ENCODE measurements at places on chromosomes 7 and 10.

DNA sequence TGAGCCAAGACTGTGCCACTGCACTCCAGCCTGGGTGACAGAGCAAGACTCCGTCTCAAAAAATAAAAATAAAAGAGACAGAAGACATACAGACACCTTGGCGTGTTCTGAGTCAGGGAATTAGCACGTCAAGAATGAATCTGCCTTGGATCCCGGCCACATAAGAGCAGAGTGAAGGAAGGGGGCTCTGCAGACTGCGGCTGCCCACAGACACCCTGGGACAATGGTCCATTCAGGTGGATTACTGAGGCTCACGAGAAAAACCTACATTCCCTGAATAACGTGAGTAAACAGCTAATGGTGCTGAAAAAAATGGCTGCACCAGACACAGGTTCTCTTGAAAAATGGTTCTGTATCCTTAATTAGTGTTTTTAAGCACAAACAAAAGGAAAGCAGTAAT, 100.1 kb upstream of the FGFR2 start:
- DNase-seq = no peak

DNA sequence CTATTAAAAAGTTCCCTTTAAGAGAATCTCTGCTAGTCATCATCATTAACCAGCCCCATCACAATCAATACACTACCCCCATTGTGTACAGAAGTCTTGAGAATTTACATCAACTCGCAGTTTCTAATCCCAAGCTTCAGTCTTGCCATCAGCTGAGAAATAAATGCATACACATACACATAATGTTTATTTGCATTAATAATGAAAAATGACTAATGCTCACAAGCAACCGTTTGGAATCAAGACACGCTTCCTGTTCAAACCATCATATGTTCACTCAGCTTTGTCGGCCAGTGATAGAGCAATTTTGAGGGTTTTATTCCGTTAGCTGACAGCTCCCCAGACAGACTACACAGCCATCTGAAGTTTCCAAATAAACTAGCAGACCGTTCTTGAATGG, 287.1 kb downstream of the SFMBT2 start:
- DNase-seq = no peak

- DNase-seq = no peak
Observed at GRCh38 chr7:42914009-42914408, 2.1 kb upstream of the C7orf25 start.

- DNase-seq = no peak
Observed at GRCh38 chr10:72663971-72664370, 28.0 kb upstream of the MCU start.

- DNase-seq = no peak
Observed at GRCh38 chr10:121309164-121309563, 289.1 kb downstream of the FGFR2 start.

GRCh38 chr7:35555934-35556333, 139.0 kb downstream of the HERPUD2 start:
- DNase-seq = no peak

DNA sequence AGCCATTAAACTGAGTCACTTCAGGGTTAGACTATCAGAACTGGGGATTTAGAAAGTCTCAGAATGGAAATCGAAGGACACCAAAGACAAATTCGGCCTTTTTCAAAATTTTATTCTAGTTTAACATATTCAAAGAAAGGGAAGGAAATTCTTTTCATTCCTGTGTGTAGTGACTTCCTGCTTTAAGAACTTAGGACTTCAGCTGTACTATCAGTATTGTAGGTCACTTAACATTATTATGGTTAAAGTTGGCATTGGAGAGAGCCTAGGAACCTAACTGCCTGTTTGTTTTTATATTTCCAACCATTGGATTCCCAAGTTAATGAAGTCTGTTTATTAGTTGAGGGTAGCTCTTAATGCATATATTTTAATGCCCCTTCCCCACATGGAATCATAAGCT, 63.7 kb downstream of the PTEN start:
- no peak for DNase-seq

GRCh38 chr10:15478950-15479349, 107.9 kb upstream of the FAM171A1 start:
- no peak for DNase-seq

- no peak for DNase-seq
Observed at GRCh38 chr10:97224483-97225435, 39.0 kb upstream of the SLIT1 start.

- no peak for DNase-seq
Observed at GRCh38 chr7:110719741-110720140, 371.2 kb upstream of the LRRN3 start.

DNA sequence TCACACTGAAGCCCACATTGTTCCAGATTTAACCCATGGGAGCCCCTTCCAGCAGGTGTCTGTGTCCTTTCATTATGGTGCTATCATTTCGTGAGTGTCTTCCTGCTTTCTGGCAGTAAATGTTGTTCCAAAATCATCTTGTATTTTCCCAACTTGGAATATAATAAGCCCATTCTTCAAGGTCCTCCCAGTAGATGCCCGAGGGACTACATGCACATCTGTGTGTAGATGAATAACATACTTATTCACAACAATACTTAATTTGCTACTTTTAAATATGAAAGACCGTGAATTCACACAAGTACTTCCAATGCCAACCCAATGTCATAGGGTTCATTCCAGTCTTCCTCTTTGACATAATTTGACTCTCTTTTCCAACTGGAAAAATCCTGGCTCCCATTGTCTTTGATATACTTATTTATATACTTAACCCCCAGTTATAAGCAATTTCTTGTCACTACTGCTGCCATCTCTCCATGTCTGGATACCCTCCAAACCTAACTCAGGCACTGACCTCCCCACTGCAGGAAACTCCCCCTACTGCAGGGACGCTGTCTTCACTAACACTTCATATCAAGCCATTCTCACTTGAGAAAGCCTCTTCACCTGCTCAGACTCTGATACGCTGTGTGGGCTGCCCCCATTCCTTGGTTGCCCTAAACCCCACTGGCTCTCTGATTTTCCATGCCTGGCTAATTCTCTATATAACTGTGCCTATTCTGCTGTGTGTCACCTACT, 1119.2 kb downstream of the CNTNAP2 start:
- no peak for DNase-seq

GRCh38 chr10:60425392-60426110, 35.9 kb upstream of the ANK3 start:
- DNase-seq = no peak

GRCh38 chr7:151704299-151704959, 172.5 kb downstream of the PRKAG2 start:
- no peak for DNase-seq

GRCh38 chr7:93476491-93477344, 97.8 kb downstream of the CALCR start:
- DNase-seq = no peak

GRCh38 chr7:46651561-46652088, 730.6 kb upstream of the IGFBP3 start:
- DNase-seq = no peak

DNA sequence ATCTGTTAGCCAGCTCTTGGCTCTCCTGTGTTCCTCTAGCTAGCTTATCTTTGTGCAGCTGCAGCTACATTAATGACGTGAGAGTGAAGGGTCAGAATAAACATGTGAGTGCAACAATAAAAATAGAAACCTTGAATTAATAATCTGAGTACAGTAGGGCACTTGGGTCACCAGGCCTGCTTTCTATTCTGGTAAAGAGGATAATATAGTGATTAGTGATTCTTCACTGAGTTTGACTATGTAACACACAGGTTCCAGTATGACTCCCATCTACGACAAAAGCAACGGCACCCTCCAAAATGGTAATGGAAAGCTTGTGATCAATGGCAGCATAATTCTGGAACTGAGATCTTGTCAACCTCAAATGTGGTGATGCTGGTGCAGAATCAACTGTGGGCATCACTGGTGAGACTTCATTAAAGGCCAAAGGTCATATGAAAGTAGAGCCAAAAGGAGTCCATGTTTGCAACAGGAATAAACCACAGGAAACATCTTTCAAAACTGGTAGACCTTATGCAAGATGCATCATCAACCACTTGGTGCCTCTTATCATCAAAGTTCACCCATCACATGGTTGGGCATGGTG, 77.6 kb downstream of the NRBF2 start:
- DNase-seq = no peak

DNA sequence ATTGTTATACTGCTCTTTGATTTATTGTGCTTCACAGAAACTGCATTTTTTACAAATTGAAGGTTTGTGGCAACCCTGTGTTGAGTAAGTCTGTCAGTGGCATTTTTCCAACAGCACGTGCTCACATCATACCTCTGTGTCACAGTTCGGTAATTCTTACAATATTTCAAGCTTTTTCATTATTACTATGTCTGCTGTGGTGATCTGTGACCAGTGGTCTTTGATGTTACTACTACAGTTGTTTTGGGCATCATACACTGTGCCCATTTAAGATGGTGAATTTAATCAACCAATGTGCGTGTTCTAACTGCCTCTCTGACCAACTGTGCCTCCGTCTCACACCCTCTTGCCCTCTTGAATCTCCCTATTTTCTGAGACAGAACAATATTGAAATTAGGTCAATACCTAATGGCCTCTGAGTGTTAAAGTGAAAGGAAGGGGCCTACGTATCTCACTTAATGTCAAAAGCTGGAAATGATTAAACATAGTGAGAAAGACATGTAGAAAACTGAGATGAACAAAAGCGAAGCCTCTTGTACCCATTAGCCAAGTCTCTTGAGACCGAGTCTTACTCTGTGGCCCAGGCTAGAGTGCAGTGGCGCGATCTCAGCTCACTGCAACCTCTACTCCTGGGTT, 20.2 kb upstream of the ASL start:
- DNase-seq = no peak

GRCh38 chr7:146731185-146731584, 614.6 kb downstream of the CNTNAP2 start:
- DNase-seq = no peak

DNA sequence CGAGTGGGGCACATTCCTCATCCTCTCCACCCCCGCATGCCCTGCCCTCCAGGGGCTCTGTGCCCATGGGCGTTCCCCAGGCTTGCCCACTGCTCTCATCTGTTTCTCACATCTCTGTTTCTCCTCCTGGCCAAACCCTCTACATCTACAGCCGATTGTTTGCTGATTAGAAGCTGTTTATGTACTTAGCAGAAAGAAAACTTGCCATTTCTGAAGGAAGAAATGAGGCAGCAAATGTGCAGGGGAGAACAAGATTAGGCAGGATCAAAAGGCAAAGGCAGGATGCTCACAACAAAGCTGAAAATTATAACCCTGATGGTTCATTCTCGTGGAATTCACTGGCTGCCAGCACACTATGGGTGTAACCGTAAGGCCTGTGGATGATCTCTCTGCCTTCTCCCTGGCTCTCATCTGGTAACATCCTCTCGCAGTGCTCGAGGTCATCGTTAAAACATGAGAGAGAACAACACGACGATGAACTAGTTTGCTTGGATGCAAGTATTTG, 111.6 kb upstream of the KLF14 start:
- no peak for DNase-seq

DNA sequence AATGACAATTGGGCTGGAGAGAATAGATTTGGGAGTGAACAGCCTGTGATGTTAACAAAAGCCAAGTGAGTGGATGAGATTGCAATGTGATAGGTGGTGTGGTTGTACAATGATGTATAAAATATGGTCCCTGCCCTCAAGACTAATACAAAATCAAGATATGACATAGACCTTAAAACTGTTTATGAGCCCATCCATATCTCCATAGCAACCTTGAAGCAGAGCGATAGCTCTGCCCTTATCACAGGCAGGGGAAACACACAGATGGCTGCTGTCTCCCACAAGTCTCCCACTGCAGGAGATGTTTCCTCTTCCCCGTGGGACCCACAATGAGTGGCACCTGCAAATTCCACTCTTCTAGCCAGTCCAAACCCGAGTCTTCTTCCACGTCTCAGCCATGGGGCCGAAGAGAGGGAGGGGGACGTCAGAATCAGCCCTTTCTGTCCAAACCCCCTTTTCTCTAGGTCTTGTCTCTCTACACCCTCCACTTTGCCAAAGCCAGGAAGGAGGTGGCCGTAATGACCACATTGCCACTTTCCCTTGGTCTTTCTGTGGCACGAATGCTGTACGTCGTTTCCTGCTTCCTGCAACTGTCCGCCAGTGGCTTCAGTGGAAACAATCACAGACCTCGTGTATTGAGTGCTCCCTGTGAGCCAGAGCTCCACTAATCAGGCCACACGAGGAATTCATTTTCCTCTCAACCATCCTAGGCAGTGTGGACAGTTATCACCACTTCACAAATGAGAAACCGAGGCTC, 7.5 kb upstream of the TBXAS1 start:
- no peak for DNase-seq

GRCh38 chr10:88386204-88386788, 196.8 kb downstream of the RNLS start:
- no peak for DNase-seq

- DNase-seq = no peak
Observed at GRCh38 chr10:113631684-113632367, 32.0 kb downstream of the NRAP start.

GRCh38 chr7:70557338-70557737, 574.6 kb upstream of the GALNT17 start:
- DNase-seq = no peak

DNA sequence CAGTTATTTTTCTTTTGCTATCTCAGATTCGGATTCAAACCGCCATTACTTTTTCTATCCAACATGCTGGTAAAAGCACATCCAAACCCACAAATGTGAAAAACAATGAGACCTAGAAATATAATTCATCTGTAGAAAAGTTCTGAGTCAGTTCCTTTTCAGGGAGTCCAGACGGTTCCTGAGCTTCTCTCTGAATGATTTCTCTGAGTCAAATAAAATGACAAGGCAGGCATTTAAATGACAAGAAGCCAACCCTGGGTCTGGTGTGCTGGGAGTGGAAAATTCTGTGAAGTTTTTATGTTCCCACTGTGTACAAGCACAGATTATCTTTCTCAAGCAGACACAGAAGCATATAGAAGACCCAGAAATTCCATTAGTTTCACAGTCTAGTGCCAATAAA, 96.3 kb upstream of the ANKRD1 start:
- DNase-seq = no peak

GRCh38 chr10:111936143-111936542, 247.4 kb downstream of the GPAM start:
- no peak for DNase-seq

DNA sequence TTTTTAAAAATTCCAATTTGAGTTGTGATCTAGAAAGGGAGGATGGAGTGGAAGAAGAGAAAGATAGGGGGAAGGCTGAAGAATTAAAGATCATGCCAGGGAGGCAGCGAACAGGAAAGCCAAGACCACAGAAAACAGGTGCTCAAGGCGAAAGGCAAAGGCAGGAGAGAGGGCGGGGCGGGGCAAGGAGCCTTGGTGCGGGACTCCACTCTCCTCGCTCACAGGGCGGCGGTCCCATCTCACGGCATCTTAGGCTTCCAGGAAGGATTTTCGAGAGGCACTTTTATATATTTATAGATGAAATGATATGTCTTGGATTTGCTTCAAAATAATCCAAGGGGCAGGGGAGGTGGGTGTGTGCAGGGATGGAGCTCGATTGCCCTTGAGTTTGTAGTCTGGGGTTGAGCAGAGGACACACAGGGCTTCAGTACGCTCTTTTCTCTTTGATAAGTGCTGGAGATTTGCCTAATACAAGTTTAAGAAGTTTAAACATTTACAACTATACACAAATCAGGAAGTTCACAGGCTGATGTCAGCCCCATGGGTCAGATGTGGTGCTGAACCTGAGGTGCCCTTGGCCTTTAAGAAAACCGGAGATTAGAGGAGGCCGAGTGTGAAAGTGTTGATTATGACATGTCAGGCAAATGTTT, 161.1 kb downstream of the PRKAG2 start:
- no peak for DNase-seq

Data from stimulated activated CD8-positive, alpha-beta memory T cell treated with anti-CD3 and anti-CD28 coated beads, Interleukin-7, amount 100 ng/mL, for 4 hours (primary cell).